NCI-H2081 treated with DMSO at 0.1 percent for 48 hours (cell line): ENCODE measurements at places on chromosomes 1 and 21.

DNA sequence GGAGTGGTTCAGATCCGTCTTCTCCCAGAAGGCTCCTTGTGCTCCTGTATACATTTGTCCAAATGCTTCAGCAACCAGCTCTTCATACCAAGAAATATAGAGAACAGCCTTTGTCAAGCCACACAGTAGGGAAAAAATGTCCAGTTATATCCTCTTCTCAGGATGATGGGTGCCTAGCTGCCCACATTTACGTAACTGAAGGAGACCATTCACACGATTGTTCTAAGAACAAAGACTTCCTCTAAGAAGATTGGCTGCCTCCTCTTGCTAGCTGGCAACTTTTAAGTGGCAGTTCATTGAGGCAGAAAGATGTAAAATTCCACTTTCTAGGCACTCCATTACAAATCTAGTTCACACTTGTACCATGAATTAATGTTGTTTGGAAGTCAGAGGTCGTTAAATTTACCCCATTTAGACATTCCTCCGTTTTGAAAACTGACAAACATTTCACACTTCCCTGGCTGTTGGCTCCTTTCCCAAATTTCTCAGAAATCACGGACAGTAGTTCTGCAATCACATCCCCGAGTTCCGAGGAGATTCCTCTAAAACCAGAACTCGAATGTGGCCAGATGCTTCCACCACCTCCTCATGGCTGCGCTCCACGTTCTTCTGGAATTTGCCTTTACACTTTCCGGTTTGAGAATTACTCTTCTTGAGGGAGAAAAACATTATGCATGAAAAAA lies 45.6 kb upstream of the CSF1 start:
- DNase-seq: no peak

DNA sequence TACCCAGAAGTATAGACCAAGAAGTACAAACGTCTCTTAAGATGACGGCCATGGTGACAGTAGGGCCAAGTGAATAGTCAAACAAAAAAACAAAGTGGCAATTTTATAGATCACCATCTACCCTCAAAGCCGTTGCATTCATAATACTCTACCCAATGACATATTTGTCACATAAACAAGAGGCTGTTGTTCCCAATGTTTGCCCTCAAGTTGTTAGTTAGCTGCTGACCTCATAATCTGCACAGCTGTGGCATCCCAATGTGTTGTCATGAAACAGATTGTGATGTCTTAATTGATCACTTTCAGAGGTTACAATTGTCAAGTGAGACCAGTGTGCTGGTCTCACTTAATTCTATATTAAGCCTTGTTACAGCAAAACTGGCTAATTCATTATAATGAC lies 333.8 kb downstream of the ST6GALNAC3 start:
- DNase-seq: no peak

DNA sequence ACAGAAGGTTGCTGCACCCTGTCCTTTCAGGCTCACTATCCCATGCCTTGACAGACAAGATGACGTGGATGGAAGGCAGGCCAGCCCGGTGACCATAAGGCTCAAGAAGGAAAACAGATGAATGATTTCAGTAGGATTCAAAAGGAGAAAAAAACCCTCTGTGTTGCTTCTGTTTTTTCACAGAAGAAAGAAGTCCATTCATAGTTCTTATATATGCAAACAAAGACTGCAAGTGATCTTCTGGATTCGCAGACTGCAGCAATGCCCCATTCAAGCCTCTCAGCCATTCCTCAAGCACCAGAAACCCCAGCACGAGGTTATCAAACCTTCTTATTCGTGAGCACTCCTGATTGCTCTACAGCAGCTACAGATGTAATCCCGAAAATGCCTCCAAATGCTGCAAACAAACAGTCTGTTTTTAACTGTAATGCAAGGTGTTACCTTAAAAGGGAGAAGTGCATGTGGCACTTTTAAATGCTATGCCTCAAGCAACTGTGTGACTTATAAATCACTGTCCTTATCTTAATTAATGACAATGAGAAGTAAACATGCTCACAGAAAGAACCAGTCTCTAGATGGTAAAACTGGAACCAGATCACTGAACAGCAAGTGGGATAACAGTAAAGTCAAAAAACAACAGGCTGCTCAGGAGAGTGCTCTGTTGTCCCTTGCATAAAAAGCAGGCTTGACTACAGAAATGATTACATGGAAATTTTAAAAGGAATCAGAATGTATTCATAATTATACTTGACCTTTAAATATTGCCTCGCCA lies 173.9 kb downstream of the HHIPL2 start:
- DNase-seq: no peak

GRCh38 chr1:181712711-181713110 lies 229.4 kb downstream of the CACNA1E start:
- DNase-seq: no peak

DNA sequence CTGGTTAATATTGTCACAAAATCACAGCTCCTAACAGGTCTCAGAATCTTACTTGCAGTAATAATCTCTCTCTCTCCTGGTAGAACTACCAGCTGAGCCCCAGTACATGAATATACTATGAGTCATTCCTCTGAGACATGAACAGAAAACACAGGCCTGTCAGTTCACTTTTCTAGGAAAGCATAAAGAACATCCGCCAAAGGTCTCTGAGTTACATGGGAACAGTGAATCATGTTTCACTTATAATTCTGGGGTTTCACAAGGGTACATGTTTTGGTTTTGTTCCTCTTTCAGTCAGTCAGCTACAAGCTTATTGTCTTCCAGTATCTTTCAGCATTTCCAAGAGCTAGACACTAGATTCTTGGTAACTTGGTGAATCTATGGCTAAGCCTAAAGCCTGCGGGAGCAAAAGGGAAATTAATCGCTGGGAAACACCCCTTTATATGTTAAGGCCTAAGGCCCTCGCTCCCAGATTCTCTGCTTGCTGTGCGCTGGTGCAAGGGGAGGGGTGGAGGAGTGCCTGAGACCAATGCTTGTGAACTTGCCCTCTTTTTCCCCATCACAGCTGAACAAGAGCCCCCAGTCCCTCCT lies 31.7 kb downstream of the IFNGR2 start:
- no peak for DNase-seq

DNA sequence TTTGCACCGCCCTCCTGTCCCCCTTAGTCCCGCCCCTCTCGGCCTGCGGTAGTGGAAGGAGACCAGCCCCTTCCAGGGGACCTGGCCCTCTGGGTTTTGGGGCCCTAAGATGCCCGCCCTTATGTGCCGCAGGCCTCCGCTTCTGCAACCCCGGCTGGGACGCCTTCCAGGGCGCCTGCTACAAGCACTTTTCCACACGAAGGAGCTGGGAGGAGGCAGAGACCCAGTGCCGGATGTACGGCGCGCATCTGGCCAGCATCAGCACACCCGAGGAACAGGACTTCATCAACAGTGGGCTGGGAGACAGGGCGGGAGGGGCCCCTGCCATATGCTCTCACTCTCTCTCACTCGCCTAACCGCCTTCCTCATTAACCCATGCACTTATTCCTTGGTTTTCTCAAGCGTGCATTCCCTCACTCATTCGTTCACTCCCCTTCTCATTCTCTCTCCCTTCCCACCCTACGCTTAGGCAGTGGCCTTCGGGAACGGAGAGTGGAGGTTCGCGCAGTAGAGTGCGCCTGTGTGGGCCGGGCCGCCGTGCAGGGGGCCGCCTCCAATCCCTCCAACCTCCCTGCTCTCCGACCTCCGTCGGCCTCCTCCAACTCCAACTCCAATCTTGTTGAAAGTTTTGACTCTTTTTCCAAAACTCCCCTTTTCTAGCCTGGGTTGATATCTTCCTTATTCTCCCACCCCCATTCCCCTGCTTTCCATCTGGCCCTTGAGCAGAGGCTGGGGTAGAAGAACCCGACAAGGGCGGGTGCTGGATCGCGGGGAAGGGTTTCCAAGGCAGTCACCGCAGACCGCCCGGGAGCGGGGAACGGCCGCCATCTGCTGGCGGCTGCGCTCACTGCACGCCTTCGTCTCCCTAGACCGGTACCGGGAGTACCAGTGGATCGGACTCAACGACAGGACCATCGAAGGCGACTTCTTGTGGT lies 15.2 kb downstream of the BCAN start:
- no peak for DNase-seq

- no peak for DNase-seq
Measured at GRCh38 chr21:42081138-42081537, 10.0 kb downstream of the UMODL1 start.

GRCh38 chr1:218361298-218362065 lies 16.3 kb downstream of the TGFB2 start:
- DNase-seq: no peak

GRCh38 chr1:77394166-77394565 lies 112.3 kb downstream of the AK5 start:
- DNase-seq: no peak
